ENCODE measurements at places on chromosomes 2 and 18. TPM values are rescaled to one million over a fixed set of nuclear protein-coding genes. Genes with fewer than 3 reads are reported as not detected.

Gene HOXD12
- total RNA-seq, result 0.27 TPM

Gene SIX3
- total RNA-seq, result 1.2 TPM

Gene COL4A3
- 4.9 TPM for total RNA-seq

Gene C2orf66
- not detected for total RNA-seq

Gene PDCL3
- total RNA-seq, result 26.3 TPM

Gene DNAH7
- not detected for total RNA-seq

DNA sequence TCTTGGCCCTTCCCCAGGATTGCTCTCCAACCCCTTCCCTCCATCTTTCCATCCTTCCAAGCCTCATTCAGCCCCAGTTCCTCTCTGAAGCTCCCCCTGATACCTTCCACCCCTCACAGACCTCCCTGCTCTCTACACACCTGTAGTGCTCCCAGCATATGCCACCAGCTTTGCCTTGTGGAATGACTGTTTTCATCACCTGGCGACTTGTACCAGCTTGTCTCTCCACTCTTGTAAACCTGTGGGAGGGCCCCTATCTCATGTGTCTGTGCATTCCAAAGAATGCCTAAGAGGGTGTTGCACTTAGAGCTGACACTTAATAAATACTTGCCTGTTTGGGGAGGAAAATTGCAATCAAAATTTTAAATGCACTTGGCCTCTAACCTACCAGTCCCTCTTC lies 198.7 kb downstream of the BCL11A start:
- DNase-seq, result no peak

GRCh38 chr2:236117861-236118269 lies 50.3 kb downstream of the GBX2 start:
- no peak for DNase-seq

- DNase-seq, result no peak
Observed at GRCh38 chr2:177633111-177633510, 240.5 kb downstream of the AGPS start.

GRCh38 chr18:56283316-56283715 lies 355.1 kb downstream of the TXNL1 start:
- DNase-seq, result no peak

GRCh38 chr18:22456116-22456480 lies 38.4 kb upstream of the CTAGE1 start:
- DNase-seq, result no peak

DNA sequence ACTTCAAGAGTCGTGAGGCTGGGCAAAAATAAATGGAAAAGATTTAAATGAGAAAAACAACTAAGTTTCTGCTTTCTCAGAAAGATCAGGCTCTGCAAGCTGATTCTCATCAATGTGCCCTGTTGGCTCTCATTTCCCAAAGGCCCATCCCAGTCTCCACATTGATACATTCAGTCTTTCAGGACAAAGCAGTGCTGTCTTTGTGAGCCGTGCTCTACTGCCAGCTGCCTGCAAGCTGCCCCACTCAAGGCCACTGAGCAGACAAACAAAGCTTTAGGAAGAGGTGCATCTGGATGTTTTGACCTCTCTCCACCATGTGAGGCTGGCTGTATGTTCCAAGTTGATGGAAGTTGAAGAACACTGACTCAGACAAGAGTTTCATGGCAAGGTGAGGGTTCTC lies 48.8 kb downstream of the FSHR start:
- no peak for DNase-seq

DNA sequence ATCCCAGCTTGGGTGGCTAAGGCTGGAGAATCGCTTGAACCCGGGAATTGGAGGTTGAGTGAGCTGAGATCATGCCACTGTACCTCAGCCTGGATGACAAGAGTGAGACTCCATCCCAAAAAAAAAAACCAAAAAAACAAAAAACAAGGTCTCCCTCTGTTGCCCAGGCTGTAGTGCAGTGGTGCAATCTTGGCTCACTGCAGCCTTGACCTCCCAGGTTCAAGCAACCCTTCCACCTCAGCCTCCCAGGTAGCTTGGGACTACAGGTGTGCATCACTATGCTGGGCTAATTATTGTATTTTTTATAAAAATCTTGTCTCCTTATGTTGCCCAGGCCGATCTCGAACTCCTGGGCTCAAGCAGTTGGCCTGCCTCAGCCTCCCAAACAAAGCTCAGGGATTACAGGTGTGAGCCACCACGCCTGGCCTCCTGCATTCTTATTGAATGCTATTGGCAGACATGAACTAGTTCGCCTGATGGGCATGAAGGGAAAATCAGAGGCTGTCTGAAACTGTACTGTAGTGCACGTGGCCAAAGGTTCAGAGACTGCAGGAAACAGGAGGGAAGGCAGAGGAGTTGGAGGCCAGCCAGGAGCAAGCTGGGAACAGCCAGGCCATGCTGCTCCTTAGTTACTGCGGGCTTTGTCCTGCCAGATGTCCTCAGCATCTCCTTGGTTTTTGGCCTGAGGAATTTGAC lies 16.0 kb upstream of the ASXL2 start:
- DNase-seq, result no peak

DNA sequence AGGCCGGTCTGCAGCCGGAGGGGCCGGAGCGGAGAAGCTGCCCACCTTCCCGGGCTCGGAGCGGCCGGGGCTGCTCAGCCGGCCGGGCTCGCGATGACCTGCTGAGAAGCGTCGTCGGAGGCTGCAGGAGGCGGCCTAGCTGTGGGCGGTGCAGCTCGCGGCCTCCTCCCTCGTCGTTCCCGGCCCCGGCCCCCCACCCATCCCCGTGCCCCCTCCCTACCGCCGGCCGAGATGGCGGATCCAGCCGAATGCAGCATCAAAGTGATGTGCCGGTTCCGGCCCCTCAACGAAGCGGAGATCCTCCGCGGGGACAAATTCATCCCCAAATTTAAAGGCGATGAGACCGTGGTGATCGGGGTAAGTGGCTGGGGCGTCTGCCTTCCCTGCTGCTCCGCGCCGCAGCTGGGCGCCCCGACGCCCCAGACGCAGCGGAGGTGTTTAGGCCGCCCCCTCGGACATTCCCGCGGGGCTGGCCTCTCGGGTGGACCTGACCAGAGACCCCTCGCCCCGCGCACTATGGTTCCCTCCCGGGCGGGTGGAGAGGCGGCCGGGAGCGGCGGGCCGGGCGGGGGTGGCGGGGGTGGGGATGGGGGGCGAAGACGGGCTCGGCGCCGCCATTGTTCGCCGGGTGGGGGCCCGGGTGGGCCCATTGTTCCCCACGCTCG lies 492 bp downstream of the KIF5C start:
- no peak for DNase-seq

DNA sequence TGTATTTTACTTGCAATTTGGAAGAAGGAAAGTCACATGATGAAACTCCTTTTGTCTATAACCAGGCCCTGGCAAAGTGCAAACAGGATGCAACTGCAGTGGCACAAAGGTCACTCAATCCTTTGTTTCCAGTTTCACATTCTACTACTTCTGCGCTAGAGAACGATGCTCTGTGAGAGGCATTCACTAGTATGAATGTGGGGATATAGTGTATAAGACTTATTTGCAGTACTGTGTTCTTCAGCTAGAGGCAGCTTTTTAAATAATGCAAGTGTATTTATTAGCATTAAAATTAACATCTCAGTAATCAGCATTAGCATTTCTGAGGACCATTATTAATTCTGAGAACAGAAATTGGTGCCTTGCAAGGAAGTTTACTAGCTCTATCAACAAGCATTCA lies 68.9 kb downstream of the PRPF40A start:
- DNase-seq, result no peak

DNA sequence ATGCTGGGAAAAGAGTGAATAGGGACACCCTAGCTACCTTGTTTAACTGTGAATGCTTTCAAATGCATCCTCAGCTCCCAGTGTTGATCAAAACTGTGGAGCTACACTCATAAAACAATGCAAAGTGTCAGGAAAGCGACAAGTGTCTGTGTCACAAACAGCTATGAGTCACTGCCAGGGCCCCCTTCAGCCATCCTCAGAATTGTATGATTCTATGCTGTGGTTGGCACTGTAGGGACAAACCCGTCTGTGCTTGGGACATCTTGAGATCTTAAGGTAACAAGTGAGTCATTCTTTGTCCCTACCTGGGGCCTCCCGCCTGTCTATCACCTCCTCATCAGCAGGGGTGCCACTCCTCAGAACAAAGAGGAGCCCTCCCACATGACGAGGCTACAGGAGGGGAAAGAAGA lies 42.4 kb downstream of the KLF7 start:
- peak; percentile 59 for DNase-seq

GRCh38 chr2:171404719-171405118 lies 29.1 kb downstream of the METTL8 start:
- DNase-seq, result no peak

GRCh38 chr2:213281156-213281555 lies 3.1 kb upstream of the SPAG16 start:
- no peak for DNase-seq

DNA sequence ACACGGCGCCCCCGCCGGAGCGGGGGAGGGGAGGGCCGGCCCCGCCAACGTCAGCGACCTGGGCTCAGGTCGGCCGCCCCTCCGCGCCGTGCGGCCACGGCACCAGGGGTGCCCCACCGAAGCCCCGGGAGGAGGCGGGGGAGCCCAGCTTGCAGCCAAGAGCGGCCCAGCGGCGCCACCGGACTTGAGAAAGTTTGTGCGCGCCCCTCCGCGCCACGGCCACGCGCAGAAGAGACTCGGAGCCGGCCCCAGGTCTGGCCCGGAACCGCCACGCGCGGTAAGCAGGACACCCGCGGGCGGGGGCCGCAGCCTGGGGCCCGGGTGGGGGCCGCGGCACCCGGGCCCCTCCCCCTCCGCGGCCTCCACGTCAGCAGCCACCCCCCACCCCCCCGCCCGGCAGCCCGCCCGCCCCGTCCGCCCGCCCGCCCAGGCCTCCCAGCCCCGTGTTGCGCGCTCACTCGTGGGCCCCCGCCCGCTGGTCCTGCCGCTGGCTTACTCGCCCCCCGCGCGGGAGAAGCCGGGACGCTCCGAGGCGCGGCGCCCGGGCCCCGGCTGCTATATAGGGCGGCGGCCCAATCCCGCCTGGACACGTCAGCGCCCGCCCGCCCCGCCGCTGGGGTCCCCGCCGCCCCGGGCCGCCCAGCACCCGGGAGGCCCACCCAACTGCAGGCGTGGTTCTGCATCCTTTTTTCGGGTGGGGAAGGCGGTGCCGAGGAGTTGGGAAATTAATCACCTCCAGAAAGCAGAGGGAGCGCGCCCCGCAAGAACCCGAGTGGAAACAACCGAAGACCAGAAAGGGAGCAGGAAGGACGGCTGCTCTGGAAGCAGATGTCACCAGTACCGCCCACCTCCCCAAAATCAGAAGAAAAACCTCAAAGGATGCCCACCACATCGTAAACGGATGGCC lies 42.9 kb downstream of the HDLBP start:
- DNase-seq, result no peak

DNA sequence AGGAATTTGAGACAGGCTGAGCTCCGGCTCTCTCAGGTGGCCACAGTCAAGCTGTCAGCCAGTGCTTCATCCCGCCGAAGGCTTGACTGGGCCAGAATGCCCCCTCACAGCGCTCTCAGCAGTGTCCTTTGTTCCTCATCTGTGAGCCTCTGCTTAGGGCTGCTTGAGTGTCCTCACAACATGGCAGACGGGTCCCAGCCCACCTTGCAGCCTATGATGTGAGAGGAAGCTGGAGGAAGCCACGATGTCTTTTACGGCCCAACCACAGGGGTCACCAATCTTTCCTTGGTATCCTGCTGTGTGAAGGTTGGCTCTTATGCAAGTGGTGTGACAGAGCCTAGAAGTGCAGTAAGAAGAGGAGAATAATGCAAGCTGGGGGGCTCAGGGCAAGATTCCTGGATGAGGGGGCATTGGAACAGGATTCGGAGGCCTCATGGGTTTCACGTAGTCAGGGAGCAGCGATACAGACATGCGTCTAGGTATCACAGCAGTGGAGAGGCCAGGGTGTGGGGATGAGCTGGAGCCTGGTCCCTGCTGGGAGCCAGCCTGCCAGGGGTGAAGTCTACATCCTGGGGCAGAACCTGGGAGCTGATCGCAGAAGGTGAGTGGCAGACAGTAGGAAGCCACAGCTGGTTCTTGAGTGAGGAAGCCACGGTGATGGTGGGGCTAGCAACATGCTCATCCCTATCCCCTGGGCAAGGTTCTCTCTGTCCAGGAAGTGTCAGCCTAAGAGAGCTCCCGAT lies 234.1 kb downstream of the GLI2 start:
- DNase-seq, result no peak

- no peak for DNase-seq
Observed at GRCh38 chr18:26406854-26407517, 141.4 kb downstream of the KCTD1 start.

DNA sequence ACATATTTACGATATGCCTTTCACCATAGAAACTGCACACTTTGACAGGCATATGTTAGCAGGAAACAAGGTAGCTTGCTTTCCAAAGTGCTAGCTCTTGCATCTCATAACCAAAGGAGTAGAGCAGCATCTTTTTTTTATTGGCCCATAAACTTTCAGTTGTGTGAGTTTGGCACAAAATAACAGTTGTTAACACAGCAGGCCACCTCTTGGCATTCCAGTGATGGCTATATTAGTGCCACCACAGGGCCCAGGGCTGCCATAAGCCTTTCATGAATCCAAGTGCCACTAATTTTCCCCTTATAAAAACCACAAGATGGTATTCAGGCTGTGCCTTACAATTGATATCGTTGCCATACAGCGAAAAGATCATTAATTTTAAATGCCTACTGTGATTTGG lies 40.3 kb upstream of the KLF7 start:
- DNase-seq, result no peak

DNA sequence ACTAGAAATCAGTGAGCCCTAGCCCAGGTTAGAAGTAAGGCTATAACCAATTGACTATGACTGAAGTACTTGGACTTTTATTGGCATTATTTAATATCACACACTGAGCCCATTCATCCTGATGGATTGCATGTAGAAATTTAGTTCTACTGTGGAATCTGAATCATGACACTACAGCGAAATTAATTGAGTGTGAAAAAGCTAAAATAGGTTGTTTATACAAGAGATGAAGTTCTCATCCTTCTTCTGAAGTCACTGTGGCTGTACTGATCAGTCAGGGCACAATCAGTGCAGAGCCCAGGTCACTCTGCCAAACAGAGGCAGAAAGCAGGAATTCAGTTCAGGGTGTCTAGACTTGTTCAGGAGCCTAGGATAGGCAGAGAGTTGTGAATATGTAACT lies 158.9 kb downstream of the BABAM2 start:
- no peak for DNase-seq

DNA sequence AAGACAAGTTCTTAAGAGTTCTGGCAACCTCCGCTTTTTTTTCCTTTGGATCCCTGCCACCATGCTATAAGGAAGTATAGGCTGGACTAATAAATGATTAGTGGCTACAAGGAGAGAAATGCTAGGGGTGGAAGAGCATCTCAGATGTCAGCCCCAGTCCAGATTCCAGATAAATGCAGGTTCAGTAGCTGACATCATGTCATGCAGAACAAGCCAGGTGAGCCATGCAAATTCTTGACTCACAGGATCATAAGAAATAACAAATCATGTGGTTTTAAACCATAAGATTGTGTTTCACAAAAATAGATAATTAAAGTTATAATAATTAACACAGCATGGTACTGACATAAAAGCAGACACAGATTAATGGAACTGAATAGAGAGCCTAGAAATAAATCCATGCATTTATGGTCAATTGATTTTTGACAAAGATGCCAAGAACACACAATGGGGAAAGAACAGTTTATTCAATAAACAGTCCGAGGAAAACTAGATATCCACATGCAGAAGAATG lies 152.9 kb upstream of the SESTD1 start:
- no peak for DNase-seq

GRCh38 chr2:230156782-230157699 lies 62.7 kb downstream of the SP110 start:
- DNase-seq, result no peak

- DNase-seq, result no peak
Observed at GRCh38 chr2:69243652-69244051, 143.4 kb downstream of the GFPT1 start.

GRCh38 chr18:38635709-38636430 lies 1070.3 kb upstream of the CELF4 start:
- no peak for DNase-seq

- DNase-seq, result no peak
Observed at GRCh38 chr18:43914018-43914417, 636.7 kb upstream of the SYT4 start.

Measured in HCT116 (cell line).